ENCODE measurements at places on chromosomes 7 and 10.

DNA sequence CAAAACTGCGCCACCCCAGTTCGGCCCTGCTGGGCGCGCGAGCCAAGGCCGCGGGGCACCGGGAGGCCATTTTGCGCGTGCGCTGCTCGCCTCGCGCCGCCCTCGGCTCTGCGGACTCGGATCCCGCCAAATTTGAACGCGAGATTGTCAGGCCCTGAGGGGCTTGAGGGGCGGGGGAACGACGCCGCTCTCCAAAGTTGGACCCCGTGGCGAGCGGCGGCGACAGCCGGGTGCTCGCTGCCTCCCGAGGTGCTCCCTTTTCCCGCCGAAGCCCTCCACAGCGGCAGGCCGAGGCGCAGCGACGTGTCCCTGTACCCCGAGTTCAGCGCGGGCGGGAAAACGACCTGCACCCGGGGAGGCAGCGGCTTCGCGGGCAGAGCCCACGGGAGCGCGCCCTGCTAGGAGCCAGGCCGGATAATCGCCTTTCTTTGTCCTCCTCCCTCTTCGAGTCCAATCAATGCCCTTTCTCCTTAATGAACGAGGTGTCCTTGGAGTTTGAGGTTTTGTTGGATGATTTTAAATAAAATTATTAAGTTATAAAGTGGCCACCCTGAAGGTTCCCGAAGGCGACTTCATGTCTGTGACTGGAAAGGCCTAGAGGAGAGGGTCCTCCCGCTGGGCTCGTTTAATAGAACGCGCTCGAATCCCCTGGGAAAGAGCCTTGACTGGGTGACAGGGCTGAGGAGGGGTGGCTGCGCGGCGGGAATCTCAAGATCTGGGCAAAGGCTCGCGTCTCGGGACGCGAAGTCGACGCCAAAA is 10.7 kb upstream of the SPAG6 start:
- no peak for DNase-seq

- DNase-seq: no peak
Observed at GRCh38 chr7:97513326-97513725, 218.6 kb upstream of the TAC1 start.

DNA sequence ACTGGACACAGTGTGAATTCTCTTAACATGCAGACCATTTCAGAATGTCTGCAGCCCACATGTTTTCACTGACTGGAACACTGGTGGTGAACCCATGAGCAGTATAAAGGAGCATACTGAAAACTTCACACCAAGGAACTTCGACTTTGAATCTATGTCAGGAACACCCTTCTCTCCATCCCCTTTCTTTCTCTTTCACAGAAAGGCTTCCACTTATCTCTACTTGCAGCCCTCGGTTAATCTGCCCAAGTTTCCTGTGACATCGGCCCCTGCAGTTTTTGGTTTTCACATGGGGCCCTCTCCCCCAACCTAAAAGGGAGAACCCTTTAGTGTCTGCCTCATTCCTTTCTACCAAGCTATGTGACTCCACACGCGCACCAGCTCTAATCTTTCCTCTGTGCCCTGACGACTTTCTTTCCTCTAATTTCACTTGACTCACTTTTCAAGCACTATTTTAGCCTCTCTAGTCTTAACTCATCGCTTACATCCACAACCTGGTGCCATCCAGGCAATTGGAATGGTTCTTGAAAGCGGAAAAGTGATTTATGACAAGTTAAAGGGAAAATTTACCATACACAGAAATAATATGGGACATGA is 70.1 kb downstream of the RELN start:
- DNase-seq: no peak

DNA sequence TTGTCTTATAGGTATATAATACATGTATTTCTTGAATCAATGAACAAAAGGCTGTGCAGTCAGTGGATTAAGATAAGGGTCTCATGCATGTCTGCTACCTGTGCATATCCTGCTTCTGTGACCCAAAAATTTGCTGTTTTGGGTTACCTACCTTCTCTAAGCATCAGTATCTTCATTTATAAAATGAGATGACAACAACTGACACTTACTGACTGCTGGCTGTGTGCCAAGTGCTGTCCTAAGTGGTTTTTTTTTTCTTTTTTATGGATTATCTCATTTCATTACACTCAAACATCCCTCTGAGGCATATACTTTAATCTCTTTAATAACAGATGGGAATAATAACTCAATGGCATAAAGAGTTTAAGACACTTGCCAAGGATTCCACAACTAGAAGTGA is 2.1 kb downstream of the PDK4 start:
- no peak for DNase-seq
